ENCODE measurements at places on chromosomes 5 and 9. TPM values are rescaled to one million over a fixed set of nuclear protein-coding genes. Genes with fewer than 3 reads are reported as not detected.

Gene PRELID1
- 66.5 TPM for total RNA-seq

Gene FCN1
- 2.2 TPM for total RNA-seq

Gene SLC36A3
- total RNA-seq = not detected

Gene SPINK4
- total RNA-seq = not detected

Gene C5orf47
- total RNA-seq = not detected

Gene DDX4
- not detected for total RNA-seq

DNA sequence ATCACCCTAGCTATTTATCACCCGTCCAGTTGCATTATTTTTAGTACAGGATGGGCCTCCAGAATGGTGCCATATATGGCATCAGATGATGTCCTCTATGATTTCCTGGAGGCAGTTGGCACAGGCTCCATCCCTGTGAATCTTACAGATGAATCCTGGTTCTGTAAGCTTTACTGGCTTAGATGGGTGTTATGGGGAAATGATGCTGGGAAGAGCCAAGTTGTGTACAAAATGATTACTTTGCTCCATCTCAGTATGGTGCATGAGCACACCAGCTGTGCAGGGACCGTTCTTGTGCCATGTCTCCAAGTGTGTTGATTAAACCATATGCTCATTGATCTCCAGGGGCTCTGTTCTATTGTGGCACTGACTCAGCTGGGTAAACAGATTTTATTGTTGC lies 755.7 kb downstream of the TLR4 start:
- DNase-seq = no peak

- DNase-seq = peak; percentile 73
These were observed 8.3 kb downstream of the OTP start for GRCh38 chr5:77630114-77630680.

GRCh38 chr9:81814401-81814793 lies 113.8 kb upstream of the SPATA31D4 start:
- DNase-seq = no peak

DNA sequence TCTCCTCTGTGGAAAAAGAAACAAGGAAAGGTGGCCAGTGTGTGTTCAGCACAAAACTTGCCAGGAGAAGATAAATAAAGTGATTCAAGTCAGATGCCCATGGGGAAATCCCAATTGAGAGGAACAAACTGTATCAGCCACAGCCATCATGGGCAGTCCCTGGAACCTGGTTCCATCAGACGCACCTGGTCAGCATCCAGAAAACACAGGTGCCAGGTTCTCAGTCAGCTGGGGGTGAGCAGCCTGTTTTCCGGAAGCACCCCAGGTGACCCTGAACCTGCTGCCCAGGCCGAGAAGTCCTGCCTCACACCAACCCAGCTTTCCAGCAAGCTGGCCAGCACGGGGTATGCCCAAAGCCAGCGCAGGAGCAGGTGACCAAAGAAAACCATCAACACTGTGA lies 30.5 kb downstream of the PTCH1 start:
- no peak for DNase-seq

GRCh38 chr5:173542964-173543363 lies 73.5 kb downstream of the BOD1 start:
- no peak for DNase-seq

DNA sequence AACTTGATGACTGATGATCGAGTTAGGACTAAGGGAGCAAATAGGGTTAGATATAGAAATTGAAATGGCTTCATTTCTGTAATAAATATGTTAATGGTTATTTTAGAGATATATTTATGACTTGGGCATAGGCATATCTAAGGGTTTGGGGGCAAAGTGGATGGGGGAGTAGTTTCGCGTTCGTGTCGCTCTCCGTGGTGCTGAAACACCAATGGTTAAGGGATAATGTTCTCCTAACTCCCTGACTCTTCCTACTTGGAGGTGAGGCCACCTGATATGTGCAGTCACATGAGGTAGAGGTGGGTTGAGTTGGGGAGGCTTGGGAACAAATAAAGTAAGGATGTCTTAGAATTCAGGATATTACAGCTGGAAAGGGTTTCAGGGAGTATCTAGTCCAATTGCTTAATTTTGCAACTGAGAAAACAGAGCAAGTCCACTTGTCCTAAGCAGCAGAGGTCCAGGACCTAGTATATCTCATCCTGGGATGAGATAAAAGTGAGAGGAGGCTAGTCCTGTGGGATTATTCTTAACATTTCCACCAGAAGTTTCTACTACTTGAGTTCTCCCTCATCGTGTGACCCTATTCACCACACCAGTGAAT lies 44.0 kb upstream of the MAP1B start:
- no peak for DNase-seq

DNA sequence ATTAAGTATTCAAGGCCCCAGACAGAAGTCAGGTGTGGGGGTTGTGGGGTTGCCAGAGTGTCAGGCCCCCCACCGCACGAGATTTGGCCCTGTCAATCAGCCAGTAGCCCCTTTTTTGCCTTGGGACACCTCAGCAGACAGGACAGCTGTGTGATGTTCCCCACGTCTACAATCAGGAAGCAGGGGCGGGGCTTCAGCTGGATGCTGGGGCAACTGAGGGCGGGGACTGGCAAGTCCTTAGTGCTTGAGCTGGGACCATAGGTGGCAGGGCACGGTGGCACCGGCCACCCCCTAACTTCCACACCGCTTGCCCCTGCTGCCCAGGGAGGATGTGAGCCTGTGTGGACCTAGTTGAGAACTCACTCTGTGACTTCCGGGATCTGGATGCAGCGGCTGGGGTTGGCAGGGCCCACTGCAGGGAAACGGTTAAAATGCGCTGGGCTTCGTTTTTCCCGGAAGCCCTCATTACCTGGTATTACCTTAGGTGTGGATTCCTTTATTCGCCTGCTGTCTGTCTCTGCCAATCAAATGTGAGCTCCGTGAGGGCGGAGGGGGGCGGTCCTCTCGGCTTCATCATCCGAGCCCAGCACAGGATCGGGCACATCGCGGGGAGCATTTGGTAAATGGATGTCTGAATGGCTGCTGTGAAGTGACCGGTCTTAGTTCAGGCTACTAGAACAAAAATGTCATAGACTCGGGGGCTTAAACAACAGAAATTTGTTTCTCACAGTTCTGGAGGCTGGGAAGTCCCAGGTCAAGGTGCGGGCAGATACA lies 7.5 kb upstream of the GTF3C5 start:
- no peak for DNase-seq

- DNase-seq = no peak
These were observed 53.9 kb upstream of the TRIM32 start for GRCh38 chr9:116632990-116633838.

DNA sequence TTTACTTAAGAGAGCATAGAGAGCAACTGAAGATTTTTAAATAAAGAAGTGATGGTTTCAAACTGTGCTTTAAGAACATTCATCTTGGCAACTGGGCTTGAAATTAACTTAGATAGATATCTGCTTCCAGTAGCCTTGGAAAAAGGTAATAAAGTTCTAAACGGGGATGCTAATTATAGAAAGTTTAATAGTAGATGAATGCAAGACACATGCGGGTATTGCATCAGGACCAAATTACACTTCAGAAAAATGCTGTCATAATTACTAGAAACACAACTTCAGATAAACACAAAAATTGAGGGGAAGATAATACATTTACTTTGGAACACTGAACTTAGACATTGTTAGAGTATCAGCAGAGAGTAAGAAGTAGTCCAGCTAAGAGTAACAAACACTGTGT lies 227.7 kb upstream of the SNX2 start:
- DNase-seq = no peak

GRCh38 chr9:130296783-130297055 lies 31.2 kb downstream of the HMCN2 start:
- DNase-seq = no peak

DNA sequence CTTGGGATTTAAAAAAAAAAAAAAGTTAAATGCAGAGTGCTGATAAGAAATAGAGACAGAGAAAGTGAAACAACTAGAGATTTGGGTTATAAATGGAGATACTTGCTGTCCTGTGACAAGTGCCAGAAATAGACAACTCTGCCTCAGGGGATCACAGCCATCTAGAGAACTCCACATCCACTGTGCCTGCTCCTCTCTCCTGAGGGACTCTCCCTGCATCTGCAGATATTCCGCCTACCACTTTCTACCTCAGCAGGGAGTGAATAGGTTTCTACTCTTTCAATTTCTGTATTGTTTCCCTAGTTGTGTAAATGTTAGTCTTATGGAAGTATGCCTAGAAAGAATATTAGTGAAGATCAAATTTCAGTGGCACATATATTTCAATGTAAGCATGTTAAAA lies 307.2 kb downstream of the HTR1A start:
- DNase-seq = no peak

- DNase-seq = no peak
These were observed 36.5 kb downstream of the HABP4 start for GRCh38 chr9:96486386-96487028.

DNA sequence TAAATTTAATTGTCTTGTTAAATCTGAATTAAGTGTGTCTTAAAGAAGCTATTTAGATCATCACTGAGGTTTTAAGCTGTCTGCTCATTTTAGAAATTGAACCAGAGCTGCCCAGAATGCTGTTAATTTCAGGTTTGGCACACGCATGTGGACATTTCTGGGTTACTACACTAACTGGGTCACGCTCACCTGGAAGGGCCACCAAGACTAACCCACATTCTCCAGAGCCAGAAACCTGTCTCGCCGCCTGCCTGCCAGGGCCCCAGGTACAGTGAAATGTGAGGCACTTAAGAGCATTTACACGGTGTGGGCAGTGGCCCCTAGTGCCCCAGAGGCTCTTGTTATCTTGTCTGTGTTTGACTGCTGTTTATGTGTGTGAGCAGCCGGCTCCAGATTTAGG lies 46.6 kb downstream of the ATP10B start:
- DNase-seq = no peak

DNA sequence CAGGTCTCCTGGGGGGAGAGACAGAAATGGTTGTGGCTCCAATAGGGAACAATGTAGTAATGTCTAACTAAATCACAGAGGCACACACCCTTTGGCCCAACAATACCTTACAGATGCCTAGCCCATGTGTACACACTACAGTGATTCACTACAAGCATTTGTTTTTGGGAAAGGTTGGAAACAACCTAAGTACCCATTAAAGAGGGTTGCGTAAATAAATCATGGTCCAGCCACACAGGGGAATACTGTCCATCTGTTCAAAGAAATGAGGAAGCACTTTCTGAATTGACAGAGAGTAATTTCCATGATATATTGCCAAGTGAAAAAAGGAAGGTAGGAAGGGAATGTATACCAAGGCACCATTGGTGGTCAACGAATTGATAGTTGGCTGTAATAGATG lies 22.0 kb upstream of the GTF3C5 start:
- DNase-seq = no peak

DNA sequence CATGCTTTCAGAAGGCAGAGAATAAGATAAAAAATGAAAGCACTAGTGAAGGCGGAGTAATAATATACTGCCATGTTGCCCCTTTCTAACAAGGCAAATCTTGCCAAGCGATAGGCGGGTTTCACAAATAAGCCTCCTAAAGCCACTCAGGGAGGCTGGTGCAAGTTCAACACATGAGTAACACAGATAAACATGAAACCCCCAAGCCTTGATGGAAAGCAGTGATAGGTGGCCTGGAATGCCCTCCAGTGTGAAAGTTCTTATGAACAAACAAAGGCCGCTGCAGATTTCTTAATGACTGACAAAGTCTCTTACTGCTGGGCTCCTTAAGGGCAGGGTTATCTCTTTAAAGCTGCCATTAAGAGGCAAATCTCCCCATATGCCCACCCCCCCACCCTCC lies 154.7 kb downstream of the ZDHHC21 start:
- DNase-seq = no peak

DNA sequence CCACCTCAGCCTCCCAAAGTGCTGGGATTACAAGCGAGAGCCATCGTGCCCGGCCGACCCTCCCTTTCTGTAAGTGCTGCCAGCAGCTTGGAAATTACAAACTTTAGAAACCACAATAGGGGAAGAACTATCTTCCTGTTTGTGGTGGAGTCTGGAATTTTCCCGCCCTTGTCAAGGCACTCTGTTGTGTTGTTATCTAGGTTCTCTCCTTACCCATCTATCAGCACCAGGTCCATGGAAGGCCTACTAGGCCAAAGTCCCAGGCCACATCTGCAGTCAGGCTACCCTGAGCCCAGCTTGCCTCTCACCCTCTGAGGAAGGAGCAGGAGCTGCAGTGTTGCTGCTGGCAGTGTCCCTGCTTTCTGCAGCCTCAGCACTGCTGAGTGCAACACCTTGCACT lies 214.9 kb downstream of the MCTP1 start:
- no peak for DNase-seq

- DNase-seq = peak; percentile 54
These were observed 113.6 kb downstream of the DEPDC1B start for GRCh38 chr5:60586307-60586901.

GRCh38 chr9:127921557-127922120 lies 4.8 kb upstream of the ST6GALNAC4 start:
- DNase-seq = peak; percentile 85

GRCh38 chr9:106637486-106637885 lies 225.5 kb upstream of the ZNF462 start:
- no peak for DNase-seq

DNA sequence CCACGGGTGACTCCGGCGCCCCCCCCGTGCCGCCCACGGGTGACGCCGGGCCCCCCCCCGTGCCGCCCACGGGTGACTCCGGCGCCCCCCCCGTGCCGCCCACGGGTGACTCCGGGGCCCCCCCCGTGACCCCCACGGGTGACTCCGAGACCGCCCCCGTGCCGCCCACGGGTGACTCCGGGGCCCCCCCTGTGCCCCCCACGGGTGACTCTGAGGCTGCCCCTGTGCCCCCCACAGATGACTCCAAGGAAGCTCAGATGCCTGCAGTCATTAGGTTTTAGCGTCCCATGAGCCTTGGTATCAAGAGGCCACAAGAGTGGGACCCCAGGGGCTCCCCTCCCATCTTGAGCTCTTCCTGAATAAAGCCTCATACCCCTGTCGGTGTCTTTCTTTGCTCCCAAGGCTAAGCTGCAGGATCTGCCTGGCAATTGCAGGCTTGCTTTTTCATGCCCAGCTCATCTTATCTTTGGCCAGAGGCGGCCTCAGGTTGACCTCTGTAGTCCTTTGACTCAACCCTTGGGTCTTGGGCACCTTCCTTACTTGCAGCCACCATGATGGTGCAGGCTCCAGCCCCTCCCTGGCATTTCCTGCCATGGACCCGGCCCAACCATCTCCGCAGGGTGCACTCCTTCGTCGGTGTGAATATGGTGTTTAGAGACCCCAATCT lies 9.8 kb downstream of the CEL start:
- DNase-seq = no peak

DNA sequence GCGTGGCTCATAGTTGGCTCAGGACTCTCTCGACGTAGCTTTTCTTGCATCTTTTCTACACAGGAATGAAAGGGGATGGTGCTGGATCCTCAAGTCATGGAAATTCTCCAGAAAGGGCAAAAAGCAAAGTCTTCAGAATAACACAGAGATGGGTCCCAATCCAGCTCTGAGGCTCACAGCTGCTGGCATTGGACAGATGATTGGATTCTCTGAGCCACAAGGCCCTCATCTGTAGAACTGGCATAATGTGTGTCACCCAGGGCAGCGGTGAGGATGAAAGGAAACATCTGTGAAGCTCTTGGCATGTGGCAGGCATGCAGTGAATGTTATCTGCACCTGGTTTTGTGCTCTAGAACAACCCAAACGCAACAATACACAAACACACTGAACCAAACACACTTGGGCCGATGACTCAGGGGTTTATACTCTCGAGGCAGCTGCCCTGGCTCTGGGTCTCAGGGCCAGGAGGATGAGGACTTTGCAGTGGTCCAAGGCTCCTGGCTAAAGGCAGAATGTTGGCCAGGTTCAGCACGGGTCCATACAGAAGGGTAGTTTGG lies 64.0 kb upstream of the UBTD2 start:
- DNase-seq = no peak

GRCh38 chr9:95507464-95508241 lies 9.1 kb downstream of the PTCH1 start:
- peak; percentile 63 for DNase-seq

Data from B cell (primary cell).